ENCODE measurements at places on chromosomes 4 and X.
A peak's percentile ranks its signal among the peaks of the same experiment; 100 is the strongest.

GRCh38 chrX:54358424-54359211 is 772 bp upstream of the WNK3 start:
- peak; percentile 26 for DNase-seq

GRCh38 chr4:138960175-138960710 is 55.3 kb upstream of the NOCT start:
- no peak for DNase-seq

DNA sequence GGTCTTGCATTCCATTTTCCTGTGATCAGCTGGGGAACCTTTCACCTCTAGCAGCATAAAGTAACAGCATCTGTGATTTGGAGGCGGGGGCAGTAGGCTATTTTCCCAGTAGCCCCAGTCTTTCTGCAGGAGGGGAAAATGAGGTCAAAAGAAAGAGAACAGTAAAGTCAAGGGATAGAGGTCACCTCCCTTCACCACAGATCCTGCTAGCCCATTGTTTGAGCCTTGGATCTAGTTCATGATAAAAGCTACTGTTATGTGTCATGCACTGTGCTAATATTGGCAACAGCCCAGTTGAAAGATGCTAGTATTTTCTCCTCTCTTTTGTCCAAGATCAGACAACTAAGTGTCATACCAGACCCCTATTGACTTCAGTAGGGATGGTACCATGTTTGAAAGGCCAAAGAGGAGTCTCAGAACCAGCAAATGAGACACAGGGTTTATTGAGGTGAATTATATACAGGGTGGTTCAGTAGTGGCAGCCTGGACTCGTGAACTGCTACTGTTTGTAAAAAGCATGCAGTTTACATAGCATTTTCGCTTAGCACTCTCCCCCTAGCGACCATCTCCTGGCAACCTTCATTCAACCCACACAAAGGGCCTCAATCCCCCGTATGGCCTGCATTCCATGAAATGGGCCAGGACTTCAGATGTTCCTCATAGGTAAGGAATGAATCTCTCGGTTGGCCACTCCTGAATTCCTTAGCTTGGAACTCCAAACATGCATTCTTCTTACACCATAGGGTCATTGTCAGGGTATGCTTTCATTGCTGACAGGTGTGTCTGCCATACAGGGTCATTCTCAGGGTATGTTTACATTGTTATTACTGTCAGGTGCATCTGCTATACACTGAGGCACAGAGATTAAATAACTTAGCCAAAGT is 170.0 kb upstream of the FRMPD4 start:
- DNase-seq, result no peak

GRCh38 chrX:39477031-39477761 is 620.6 kb downstream of the BCOR start:
- no peak for DNase-seq

DNA sequence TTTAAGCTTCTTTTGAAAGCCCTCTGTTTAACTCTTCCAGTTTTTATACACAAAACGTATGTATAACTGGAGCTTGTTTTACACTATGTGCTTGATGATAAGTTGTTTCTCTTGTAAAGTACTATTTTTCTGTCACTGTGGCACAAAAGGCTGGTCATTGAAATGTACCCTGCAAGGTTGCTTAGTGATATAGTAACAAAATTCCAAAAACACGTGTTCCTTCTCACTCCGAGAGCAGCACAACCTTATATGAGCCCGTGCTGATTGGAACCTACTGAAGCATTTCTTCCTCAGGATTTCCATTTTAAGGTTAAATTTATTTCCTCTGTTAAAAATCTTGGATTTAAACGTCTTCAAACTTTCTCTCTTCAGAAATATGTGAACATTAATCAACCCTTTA is 772.9 kb upstream of the TENM3 start:
- DNase-seq, result no peak

DNA sequence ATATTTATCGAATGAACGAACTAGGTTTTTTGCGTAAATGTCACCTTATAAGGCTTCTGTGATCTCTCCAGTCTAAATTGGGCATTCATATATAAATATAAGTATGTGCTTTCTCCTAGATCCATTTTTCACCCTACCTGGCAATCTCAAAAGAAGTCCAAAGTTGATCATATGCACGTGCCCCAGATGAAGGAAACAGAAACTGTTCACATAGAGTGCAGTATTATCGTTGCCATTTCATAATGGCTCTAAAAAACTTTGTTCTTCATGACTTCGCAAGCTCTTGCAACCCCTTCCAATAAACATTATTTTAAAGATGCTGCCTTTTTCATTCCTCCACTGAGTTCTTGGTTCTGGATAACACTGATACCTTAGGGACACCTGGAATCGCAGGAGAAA is 708 bp downstream of the INTS12 start:
- DNase-seq, result no peak

- no peak for DNase-seq
Measured at GRCh38 chrX:42686296-42686695, 91.7 kb downstream of the PPP1R2C start.

DNA sequence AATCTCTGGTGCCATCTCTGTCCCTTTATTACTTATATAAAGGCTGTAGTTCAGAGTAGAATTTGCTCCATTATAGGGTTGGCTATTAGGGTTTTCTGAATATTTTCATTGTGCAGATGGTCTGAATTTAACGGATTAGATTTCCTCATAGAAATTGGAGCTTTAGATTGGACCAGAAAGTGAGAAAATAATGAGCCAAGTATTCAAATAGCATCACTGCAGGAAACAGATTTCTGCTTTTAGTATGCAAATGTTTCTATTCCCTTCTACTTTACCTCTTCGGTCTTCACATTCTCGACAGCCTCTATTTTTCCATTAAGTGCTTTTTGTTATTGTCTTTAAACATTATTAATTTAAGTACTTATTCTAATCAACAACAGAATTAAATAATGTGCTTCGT is 55.4 kb downstream of the TRIM2 start:
- no peak for DNase-seq

DNA sequence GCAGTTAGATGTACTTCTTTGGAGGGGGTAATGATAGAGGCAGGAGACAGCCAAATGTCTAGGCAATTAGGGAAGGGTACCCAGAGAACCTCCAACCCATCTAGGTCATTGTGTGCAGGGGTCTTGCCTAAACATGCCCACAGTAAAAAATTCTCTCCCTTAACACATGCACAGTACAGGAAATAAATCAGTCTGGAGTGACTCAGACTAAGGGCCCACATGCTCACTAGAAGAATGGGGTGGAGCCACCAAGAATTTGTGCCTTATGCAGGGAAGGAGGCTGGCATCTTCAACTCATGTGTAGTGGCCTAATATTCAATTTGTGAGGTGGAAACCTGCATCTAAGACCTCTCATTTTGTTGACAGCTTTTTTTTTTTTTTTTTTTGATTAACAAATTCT is 945.3 kb upstream of the GRIA3 start:
- DNase-seq, result no peak

Data from stimulated activated CD4-positive, alpha-beta T cell treated with anti-CD3 and anti-CD28 coated beads, Interleukin-1b, Interleukin-23, amount 100 ng/mL, for 24 hours (primary cell).